ENCODE measurements at places on chromosomes 12 and 14.
A peak's percentile ranks its signal among the peaks of the same experiment; 100 is the strongest.

- no peak for DNase-seq
Measured at GRCh38 chr14:33230021-33230420, 291.3 kb downstream of the NPAS3 start.

DNA sequence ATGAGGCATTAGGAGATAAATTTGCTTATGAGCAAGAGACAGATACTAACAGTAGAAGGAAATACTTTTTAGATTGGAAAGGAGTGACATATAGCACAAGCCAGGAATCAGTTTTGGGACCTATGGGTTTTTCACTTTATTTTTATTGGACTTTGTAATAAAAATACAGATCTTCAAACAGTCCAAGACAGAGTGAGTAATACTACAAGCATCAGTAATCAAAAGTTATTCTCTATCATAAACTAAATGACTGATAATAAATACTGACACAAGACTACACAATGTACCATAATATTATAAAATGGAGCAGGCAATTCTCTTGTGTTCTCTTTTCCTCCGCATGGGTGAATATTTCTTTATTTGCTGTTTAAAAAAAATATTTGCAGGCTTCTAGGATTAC, 85.8 kb downstream of the DERA start:
- no peak for DNase-seq

DNA sequence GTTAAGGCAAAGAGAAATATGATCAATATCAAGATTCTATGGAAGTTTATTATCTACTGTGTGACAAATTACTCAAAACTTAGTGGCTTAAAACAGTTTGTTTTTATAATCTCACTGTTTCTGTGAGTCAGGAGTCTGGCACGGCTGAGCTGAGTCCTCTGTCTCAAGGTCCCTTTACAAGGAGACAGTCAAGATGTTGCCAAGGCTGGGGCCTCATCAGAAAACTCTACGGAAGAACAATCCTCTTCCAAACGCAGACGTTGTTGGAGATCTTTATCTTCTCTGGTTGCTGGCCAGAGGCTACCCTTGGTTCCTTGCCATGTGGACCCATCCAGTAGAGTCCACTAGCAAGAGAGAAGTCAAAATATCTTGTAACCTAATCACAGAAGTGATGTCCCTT, 100.6 kb upstream of the CCND2 start:
- no peak for DNase-seq

DNA sequence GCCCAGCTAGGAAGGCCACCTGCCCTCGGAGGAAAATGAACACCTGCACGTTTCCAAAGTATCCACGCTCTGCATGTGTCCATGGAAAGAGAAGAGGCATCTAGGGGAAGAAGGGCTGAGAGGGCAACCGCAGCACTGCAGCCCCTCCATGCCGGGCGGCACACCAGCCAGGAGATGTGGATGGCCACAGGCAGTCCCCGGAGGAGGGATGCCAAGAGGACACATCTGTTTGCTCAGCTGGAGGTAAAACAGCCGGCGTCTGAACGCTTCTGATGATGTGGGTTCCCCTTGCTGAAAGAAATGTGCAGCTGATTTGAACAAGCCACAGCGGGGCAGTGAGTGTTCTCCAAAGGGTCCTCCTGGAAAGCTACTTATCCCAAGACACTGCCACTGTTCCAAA, 34.0 kb downstream of the CHGA start:
- no peak for DNase-seq

DNA sequence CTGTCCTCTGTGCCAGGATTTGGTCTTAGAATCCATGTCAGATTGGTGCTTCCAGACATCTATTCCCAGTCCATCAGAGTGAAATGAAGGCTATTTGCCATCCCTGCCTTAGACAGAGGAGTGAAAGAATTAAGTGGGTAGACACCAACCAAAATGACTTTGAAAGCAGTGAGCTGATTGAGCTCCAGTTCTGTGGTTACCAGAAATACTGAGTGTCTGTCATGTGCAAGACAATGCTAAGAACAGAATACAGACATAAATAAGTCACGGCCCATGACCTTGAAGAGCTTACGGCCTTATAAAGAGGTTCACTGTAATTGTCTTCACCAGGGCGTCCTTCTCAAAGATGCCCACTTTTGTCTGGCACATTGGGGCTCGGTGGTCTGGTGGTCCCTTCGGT, 21.6 kb upstream of the MANSC4 start:
- no peak for DNase-seq

DNA sequence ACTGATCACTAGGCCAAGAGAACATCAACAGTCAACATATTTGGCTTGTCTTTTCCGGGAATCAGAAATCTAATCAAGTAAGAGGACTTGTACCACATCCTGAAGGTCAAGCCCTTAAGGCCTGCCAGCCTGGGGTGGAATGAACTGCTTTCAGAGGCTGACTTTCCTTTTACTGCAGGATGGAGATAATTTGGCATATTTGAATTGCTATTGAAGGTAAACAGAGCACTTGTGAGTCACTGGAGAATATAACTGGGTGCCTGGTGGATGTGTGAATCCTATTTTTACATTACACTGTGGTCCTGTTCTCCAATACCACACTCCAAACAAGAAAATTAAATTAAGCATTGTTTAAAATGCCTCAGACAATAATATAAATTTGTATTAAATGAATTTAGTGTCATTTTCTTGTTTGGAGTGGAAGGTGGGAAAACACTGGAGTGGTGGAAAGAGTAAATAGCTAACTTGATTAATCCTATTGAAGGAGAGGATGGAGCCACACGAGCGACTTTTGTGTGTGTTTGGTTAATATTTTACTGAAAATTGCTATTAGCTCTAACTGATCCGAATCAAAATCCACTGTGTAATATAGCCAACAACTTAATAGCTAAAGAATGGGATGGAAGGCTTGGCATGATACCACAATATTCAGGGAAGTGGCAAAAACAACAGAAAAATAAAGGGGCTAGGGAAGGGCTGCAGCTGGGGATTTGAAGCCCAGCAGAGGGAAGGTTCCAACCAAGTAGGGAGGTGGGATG, 89.4 kb downstream of the OTX2 start:
- no peak for DNase-seq

DNA sequence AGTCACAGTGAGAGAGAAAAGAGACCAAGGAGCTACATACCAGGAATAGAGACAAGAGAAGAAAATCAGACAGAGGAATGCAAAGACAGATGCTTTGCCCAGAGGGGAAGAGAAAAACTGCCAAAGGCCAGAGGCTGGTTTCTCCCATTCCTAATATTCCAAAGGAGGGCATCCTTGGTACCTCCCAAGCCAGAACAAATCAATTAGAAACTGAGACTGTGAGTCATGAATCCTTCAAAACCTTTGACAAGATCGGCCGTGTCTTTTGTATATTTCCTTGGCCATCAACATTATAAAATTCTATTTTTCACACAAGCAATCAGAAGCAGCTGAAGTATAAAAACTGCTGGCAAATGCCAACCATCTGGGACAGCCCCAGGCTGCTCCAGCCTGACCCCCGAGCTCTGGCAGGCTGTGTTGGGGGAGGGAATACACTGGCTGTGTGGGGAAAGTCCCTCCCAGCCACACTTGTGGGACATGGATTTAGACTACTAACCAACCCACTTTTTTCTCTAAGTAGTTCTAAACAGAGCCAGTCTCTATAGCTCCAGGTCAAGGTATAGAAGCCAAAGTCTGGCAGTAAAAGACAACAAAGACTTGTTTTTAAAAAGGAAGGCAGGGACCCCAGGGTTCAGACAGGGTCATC, 13.7 kb downstream of the POMT2 start:
- DNase-seq = no peak

GRCh38 chr12:103727638-103728037, 113.4 kb downstream of the NT5DC3 start:
- no peak for DNase-seq

DNA sequence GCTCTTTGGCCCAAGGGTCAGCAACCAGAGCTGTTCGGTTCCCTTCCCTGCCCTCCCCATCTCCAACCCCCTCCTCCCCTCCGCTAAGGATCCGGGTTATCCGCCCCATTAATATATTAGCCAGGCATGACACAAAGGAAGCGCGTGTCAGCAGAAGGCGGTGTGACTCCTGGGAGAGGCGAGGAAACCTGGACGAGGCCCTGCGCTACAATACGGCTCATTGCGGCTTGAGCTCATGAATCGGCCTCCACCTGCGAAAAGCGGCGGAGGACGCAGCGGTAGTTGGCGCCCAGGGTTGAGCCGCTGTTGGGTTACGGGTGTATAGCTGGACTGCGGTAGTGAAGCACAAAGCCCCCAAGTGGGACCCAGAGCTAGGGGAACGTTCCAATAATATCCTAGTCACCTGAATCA, 9.9 kb downstream of the FOXA1 start:
- no peak for DNase-seq

DNA sequence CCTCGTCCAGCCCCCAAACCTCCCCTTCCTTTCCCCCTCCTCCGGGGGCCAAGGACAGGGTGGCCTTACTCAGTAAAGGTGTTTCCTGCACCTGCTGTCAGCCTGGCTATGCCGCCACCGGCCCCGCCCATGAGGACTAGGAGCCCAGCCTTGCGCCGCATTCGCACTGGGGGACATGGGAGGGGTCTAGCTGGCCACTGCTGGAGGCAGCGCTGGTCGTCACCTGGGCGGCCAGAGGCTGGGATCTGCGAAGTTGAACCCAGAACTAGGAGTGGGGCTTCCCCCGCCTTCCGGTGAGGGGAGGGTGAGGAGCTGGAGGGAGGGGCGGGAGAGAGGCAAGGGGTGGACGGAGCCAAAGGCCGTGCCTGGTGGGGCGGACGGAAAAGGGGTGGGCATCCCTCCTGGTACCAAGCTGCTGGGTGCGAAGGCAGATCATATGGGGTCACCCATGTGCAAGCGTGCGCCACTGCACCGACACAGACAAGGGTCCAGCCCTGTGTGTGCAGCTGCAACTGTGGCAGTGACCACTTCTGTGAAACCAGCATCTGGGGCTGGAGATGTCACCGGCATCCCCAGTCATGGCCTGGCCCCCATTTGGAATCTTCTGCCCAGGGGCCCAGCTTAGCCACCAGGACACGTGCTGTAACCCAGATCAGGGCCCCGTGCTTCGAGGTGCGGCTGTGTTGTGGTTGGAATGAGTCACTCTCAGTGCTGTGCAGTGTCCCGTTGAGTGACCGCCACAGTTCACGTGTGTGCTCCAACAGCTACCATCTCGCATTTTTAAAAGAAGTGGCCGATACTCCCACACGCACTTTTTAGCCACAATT, 8.5 kb downstream of the AMN start:
- DNase-seq = no peak

GRCh38 chr12:21478756-21479455, 22.5 kb downstream of the RECQL start:
- DNase-seq = no peak

DNA sequence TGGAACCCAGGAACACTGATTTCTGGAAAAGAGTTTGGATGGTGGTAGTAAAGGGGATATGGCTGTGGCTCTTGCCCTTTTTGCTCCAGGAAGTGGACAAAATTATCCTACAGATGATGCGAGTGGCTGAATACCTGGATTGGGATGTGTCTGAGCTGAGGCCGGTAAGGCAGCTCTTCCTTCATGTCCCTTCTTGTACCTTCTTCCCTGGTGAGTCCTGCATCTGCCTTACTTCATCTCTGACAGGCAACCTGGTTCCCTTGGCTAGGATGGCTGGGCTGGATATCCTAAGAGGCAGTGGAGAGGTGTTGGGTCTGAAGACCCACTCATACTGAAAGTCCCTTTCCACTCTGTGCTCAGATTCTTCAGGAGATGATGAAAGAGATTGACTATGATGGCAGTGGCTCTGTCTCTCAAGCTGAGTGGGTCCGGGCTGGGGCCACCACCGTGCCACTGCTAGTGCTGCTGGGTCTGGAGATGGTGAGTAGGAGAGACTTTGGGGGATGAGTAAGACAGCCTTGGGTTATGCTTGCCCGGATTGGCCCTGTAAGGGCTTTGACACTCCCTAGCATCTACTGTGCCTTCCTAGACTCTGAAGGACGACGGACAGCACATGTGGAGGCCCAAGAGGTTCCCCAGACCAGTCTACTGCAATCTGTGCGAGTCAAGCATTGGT, 8.0 kb downstream of the DGKA start:
- DNase-seq = peak; percentile 50

DNA sequence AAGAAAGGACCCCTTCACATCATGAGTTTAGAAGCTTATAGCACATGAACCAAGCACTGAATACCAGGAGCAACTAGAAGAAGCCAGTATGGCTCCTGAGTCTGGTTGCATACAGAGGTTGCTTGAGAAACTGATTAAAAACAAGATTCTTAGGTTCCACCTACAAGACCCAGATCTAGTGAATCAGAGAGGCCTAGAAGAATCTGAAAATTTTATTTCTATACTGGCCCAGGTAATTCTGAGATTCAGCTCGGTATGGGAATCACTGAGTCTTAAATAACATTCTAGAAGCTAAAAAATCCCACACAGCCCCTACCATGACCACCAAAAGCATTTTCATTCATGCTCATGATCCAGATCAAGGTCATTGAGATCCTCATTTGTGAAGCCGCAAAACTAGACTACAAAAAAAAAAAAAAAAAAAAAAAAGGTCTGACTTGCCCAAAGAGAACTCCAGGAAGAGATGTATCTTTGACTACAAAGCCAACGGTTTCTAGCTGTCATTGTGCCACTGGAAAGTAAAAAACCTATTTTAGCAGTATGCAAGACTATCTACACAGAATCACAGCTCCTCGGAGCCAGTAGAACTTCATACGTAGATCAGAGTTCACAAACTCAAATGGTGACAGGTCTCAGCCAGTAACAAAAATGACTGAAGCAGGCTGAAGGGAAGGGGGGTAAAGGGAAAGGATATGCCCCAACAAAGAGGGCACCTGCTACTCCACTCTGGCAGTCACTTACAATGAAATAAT, 168.4 kb upstream of the EGLN3 start:
- no peak for DNase-seq

DNA sequence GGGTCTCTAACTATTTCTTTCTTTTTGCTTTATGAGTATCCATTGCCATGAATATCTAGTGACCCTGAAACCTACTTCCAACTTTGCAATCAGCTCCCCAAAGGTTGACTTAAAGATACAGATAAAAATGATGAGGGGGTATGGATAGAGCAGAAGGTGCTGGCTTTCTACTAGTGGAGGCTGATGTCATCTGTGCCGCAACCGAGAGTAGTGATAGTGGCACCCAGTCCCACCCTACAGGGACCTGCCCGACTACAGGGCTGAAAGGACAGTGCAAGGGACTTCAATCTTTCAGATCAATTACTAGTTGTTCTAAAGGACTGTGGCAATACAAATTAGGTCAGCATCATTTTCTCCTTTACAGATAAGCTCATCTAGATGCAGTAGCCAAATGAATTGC, 806.0 kb downstream of the VRK1 start:
- DNase-seq = peak; percentile 36

GRCh38 chr12:64010069-64010686, 165.7 kb downstream of the SRGAP1 start:
- no peak for DNase-seq

- DNase-seq = no peak
Measured at GRCh38 chr12:62282057-62282774, 22.0 kb downstream of the USP15 start.

DNA sequence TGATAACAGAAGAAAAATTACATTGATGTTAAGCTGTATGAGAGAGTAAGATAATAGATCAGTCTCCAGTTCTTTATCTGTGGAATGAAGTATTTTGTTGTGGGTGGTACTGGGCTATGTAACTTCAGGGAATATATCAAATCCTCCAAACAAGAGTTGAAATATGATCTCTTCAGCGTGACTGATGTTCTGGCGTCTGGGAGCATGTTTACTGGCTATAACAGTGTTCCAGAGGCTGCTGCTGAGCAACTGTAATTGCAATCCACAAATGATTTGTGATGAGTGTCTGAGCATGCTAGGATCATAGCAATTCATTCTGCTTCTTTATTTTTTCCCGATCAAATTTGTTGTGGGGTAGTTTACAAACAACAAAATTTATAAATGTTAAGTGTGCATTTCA, 18.6 kb upstream of the CCDC198 start:
- DNase-seq = no peak
